ENCODE measurements at places on chromosomes 7 and 10. TPM values are rescaled to one million over a fixed set of nuclear protein-coding genes. Genes with fewer than 3 reads are reported as not detected.
A peak's percentile ranks its signal among the peaks of the same experiment; 100 is the strongest.

The ZNF488 gene
- total RNA-seq = under 0.01 TPM

The COL1A2 gene
- 1,211 TPM for total RNA-seq

The ACSM6 gene
- not detected for total RNA-seq

The SHTN1 gene
- 1.4 TPM for total RNA-seq

The AFAP1L2 gene
- under 0.01 TPM for total RNA-seq

- peak; percentile 46 for DNase-seq
Observed at GRCh38 chr7:92448205-92448747, 994 bp downstream of the GATAD1 start.

GRCh38 chr10:101091546-101092290 is 29.9 kb downstream of the KAZALD1 start:
- no peak for DNase-seq

- no peak for DNase-seq
Observed at GRCh38 chr10:4902571-4903011, 60.6 kb upstream of the AKR1C1 start.

GRCh38 chr7:51187941-51188340 is 128.7 kb downstream of the COBL start:
- no peak for DNase-seq

DNA sequence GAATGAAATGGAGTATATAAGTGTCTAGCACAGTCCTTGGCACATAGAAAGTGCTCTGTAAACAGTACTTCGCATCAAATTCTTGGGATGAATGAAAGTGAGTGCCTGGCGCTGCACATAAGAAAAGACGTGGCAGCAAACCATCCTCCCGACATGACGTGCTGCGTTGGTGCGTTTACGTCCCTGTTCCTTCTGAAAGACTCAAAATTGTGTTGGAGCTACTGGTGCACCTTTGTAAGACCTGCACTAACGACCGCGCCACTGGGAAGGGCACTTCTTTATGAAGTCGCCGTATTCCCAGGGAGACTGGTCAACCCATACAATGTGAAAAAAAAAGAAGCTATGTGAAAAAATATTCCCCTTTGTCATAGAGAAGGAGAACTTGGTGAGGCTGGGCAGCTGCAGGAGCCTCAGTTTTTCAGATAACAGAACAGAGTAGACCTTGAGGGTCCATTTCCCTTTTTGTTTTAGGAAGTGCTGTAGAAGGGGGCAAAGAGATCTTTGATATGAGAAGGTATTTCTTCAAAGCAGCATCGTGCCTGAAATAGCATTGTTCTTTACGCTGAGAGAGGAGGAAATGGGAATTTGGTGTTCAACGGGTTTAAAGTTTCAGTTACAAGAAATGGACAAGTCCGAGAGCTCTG is 91.7 kb downstream of the PTPRE start:
- DNase-seq = no peak

GRCh38 chr10:122021379-122021778 is 32.4 kb downstream of the TACC2 start:
- peak; percentile 33 for DNase-seq

- DNase-seq = no peak
Observed at GRCh38 chr7:142806957-142807356, 36.2 kb downstream of the PRSS2 start.

- no peak for DNase-seq
Observed at GRCh38 chr7:144776447-144776846, 59.4 kb downstream of the TPK1 start.

DNA sequence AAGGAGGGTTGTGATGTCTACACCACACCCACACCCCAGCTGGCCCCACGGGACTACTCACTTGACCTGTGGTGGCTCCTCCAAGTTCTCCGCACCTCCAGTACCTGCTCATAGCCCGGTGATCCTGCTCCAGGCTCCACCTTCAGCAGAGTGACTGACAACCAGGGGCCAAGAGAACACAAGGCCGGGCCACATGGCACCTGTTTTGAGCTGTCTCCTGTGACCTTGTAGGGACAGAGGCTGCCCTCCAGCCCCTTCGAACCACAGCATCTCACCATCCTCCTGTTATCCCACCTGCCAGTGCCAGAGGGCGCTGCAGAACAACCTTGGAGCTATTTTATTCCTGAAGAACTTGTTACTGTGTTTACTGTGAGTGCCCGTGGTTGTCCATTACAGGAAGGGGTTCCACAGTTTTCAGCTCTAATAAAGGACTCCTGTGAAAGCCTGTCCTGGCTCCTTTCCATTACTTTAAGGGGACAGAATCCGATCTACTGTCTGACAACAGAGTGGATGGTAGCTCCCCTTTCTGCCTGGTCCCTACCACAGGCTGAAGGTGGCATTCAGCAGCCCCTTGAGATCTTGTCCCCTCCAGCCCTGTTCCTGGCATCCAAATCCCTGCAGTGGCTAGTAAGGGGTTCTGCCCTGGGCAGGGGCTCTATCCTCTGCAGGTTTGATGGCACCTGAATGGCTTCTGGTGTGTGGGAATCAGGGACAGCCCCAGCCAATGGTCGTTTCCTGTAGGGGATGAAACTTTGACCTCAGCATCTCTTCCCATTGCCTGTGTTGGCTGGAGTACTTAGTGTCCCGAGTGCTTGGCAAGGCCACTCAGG is 50.8 kb downstream of the C10orf120 start:
- peak; percentile 31 for DNase-seq

DNA sequence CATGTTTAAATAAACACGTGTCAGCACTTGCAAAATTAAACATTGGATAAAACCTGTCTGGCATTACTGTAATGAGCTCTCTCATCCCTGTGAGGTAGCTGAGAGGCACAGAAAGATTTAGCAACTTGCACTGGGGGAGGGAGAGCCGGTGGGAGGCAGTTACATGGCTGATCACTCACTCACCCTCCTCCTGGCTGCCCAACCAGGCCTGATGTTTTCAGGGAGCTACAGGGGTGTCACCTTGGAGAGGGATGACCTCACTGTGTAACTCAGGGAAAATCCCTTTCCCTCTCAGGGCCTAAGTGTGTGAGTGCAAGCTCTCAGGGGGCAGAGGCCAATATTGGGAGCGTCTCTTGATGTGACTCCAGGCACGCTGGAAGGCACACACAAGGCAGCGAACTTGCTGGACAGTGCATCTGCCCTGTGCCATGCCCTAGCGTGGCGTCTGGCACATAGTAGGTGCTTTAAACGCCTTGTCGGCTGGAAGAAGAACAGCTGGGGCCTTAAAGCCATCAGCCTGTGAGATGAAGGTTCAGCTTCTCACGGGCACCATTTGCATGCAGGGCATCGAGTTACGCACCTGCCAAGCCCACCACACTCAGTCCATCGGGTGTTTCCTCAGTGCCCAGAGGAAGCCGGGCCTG is 51.1 kb downstream of the ELFN1 start:
- DNase-seq = peak; percentile 53

DNA sequence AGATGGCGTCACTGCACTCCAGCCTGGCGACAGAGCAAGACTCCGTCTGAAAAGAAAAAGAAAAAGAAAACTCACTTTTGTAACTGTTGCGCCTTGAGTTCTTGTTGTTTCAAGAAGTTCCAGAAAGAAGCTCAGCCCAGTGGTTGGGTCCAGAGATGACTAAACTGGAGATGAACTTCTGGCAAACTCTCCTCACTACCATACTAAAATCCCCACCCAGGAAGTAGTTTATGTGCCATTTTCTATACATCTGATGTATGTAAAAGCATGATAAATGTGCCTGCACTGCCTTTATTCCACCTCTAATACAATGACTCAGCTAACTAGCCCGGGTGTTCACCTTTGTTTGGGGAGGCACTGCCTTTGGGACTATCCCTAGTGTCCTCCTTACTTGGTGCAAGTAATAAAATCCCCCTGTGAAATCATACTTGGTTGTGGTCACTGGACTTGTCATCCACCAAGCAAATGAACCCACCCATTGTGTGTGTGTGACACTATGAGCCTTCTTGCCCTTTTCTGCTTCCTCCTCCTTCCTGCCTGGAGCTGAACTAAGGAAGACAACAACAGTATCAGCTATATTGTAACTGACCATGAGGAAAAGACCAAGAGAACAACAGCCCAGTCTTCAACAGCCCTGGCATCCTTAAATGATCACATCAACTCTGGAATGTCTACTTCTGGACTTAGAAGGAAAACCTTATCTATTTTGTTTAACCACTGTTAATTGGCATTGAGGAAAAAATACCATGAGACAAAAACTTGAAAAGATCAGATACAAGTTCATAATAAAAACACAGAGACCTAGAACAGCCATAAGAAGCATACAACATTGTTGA is 33.6 kb downstream of the JMJD1C start:
- DNase-seq = peak; percentile 14

DNA sequence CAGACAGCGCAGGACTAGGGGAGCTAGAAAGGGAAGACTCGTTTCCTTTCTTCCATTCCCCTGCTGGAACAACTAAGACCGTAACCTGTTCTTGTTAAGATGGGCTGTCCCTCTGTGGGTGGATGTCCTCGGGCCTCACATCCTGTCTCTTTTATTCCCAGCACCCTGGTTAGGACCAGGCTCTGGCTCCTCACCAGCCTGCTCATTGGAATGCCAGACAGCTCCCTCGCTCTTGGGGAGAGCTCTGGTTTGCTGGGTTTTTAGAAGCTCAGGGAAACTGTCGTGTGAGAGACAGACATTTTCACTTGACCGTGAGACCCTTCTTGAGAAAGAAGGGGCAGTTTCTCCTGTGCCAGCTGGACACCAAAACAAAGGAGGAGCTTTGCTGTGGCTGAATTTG is 58.1 kb upstream of the HABP2 start:
- DNase-seq = no peak

- no peak for DNase-seq
Observed at GRCh38 chr10:1375346-1376170, 319.4 kb downstream of the WDR37 start.

GRCh38 chr10:36280321-36280741 is 638.2 kb upstream of the FZD8 start:
- DNase-seq = peak; percentile 54

DNA sequence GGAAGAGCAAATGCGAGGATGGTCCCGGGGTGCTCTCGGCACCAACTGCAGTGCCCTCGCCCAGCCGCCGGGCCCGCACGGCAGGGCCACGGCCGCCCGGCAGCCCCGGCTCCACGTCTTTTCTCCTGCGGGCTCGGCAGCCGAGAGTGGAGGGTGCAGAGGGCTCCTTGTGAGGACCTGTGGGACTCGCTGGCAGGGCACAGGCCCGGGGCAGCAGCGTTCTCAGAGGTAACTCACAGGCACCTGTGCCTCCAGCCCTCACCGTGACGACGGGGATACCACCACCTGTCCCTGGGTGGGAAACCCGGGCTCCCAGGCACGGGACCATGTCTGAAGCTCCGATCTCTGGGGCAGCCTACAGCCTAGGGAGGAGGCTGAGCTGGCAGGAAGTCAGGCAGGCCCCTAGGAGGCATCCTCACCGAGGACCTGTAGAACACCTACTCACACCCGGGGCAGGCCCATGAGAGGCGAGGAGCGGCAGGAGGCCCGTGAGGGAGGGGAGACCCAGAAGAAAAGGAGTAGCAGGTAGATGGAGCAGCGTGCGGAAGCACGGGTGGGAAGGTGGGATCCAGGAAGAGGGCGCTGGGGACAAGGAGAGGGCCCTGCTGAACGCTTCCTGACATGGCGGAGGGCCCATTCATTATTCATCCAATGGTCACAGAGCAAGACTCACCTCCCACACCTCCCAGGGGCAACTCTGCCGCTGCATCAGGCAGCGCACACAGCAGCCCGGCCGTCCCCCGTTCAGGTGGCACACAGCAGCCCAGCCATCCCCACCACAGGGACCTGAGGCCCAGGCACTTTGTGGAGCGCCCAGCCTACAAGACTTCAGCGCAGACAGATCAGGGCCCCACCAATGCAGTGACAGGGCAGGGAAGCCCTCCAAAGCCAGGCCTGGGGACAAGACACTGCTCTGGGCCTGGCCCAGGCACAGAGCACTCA is 244.9 kb downstream of the MAD1L1 start:
- DNase-seq = no peak

DNA sequence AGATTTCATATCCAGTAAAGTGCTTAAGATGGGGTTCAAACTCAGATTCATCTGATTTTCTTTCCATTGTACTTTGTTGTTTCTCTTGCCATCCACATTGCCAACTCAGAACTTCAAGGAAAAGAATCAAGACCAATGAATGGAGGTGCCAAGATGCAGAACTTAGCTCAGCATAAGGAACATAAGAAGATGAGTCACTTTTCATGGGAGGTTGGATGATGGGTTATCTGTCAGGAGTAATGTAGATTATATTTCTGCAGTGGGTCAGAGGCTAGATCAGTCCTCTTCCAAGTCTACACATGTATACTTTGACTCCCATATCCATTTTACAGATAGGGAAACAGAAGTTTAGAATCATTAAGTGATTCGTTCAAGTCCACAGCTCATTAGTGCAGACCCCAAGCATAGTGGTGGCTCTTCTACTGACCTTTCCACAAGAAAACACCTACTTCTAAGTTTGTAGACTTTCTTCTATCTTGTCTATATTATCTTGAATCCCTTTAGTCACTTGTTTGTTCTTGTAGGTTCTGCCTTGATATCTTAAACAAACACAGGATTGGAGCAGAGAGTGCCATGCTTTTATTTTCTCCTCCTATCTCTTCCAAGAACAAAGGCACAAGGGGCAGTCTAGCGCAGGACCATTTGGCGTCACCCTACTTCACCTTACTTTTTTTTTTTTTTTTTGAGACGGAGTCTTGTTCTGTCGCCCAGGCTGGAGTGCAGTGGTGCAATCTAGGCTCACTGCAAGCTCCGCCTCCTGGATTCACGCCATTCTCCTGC is 14.0 kb upstream of the ADD3 start:
- peak; percentile 69 for DNase-seq

DNA sequence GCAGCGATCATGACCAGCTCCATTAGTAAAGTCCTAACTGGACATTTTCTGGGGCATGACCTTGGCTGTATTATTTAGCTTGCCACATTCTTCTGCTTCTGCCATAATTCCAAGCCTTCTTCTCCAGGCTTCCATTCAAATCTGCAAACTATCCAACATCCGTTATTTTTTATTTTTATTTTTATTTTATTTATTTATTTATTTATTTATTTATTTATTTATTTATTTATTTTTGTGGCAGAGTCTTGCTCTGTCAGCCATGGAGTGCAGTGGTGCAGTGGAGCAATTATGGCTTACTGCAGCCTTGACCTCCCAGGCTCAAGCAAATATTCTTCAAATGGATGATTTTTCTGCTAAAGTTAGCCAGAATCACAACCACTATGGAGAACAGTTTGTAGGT is 187.2 kb upstream of the CDK1 start:
- DNase-seq = no peak

Data from IMR-90 (cell line).